ENCODE measurements at places on chromosomes 7 and 10.

DNA sequence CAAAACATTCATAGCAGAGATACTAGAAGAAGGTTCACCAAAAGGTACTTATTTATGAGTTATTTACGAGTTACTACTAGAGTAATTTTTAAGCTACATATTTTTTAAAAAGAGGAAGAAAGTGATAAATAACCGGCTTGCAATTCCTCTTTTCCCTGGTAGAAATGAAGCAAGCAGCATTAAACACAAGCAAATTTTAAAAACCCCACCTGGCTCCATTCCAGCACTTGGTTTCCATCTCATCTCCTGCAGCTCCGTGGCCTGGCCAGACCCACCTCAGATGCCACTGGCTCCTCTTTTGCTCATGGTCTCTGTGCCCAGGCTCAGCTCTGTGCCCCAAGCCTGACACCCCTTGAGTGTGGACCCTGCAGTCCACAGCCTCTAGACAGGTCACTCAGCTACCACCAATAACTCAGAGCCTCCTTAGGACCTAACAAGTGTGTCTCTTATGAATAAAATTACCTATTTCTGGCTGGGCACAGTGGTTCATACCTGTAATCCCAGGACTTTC, 479.5 kb downstream of the TNS3 start:
- no peak for DNase-seq

DNA sequence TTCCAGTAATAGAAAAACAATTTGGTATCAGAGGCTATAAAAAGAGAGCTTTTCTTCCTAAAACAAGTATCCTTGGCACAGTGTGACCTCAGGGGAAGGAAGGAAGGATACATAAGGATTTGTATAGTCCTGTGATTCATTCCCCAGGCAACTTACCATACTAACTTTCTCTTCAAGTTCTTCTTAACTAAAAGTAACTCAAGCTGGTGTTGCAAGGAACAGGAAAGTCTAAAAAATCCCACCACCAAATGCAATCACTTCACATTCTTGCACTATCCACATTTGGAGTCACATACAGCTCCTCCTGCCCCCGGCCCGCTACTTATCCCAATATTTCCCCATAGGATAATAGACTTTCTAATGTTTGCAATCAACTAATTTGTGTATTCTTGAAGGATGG, 84.8 kb downstream of the PRKAG2 start:
- DNase-seq, result no peak

GRCh38 chr7:43847496-43847895, 21.8 kb downstream of the MRPS24 start:
- DNase-seq, result no peak

- no peak for DNase-seq
Measured at GRCh38 chr7:36064676-36065075, 88.4 kb upstream of the EEPD1 start.

GRCh38 chr7:154347700-154348266, 295.6 kb downstream of the DPP6 start:
- no peak for DNase-seq

- peak; percentile 64 for DNase-seq
Measured at GRCh38 chr10:4431114-4431863, 394.7 kb upstream of the AKR1E2 start.

- DNase-seq, result no peak
Measured at GRCh38 chr7:76301000-76301399, 1.5 kb upstream of the HSPB1 start.

DNA sequence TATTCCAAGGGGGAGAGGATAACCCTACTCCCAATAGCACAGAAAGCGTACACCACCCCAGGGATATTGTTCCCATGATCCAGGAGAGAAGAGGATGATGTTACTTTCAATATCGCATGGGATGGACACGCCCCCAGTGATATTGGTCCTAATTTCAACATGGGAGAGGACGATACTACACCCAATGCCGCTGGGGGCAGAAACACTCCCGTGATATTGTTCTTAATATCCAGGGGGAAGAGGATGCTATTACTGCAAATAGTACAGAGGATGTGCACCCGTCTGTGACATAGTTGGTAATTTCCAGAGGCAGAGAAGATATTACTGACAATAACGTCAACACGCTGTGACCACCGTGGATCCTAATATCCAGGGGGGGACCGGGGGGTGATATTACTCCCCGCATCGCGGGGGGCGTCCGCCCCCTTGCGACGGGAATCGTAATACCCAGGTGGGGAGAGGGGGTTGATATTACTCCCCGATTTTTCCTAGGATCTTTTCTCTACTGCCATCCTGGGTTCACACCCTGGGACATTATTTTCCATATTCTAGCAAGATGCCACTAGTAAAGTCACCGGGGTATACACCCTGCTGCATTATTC, 16.6 kb downstream of the MEIG1 start:
- peak; percentile 18 for DNase-seq

GRCh38 chr10:120943542-120943941, 92.4 kb downstream of the WDR11 start:
- DNase-seq, result no peak

GRCh38 chr7:132337450-132338080, 238.7 kb downstream of the PLXNA4 start:
- DNase-seq, result no peak

- DNase-seq, result no peak
Measured at GRCh38 chr10:10292501-10292900, 725.2 kb upstream of the CELF2 start.

DNA sequence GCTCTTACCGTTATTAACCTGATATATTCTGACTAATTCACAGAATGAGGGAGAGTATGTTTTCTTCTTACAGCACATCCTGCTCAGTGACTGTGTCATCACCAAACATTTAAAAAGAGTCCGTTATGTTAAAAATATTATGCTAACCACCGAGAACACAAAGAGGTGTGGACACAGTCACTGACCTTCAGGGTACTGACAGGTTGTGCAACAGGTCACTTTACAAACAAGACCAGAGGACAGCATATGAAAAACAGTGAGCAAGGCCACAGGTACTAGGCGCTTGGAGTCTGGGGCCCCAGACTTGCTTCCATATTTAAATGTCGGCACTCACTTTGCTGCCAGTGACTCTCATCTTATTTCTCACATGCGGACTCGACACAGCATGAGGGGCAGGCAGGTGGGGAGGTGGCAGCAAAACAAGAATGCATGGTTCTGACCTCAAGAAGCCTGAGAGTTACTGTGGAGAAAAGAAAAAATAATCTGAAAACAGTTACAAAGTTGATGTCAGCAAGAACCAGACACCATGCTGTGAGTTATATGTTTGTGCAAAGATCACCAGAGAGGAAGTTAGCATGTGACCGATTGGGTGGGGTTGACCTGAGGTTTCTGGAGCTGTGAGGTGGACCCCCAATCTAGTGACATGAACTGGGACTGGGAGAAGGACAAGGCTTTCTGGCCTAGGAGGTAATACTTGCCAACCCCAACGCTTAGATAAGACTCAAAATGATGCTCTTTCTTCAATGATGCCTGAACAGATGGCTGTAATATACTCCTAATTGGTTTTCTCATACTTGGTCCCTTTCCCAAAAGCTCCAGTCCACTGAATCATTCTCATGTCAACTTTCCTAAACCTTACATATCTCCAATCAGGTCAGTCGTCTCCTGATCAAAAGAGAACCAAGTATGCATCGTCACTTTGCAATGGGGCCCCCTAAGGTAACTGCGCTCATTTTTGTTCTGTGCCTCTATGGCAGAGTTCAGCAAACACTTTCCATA, 102.4 kb downstream of the HIPK2 start:
- DNase-seq, result no peak

- no peak for DNase-seq
Measured at GRCh38 chr7:31121601-31122000, 69.5 kb downstream of the ADCYAP1R1 start.

- DNase-seq, result no peak
Measured at GRCh38 chr7:112669306-112669705, 120.9 kb downstream of the TMEM168 start.

- no peak for DNase-seq
Measured at GRCh38 chr10:23399701-23400144, 39.2 kb upstream of the OTUD1 start.

DNA sequence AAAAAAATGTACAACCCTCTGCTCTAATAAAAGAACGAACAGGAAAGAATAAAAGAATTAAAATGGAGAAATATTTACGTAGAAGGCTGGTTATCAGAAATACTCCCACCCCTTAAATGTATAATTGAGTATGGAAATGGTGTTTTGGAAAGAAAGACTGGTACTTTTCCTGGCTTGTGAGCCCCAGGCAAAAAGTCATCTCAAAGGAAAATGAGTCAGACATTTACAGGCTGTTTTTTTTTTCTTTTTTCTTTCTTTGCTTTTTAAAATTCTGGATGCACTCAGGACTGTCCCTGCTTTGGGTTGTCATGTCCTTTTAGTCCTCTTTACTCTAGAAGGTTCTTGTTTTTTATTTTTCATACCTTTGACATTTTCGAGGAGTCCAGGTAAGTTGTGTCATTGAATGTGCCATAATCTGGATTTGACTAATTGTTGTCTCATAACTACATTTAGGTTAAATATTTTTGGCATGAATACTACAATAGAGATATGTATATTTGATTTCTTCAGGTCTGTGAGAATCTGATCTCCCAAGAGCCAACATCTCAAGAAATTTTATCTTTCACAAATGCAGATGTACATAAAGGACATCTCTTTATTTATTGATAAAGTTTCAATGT, 313.0 kb upstream of the GLI3 start:
- DNase-seq, result no peak

GRCh38 chr7:28020302-28020940, 160.2 kb downstream of the JAZF1 start:
- DNase-seq, result peak; percentile 90

- DNase-seq, result no peak
Measured at GRCh38 chr10:46224414-46224682, 62.4 kb upstream of the ANTXRL start.

- DNase-seq, result no peak
Measured at GRCh38 chr10:83677795-83678194, 461.5 kb upstream of the GHITM start.

DNA sequence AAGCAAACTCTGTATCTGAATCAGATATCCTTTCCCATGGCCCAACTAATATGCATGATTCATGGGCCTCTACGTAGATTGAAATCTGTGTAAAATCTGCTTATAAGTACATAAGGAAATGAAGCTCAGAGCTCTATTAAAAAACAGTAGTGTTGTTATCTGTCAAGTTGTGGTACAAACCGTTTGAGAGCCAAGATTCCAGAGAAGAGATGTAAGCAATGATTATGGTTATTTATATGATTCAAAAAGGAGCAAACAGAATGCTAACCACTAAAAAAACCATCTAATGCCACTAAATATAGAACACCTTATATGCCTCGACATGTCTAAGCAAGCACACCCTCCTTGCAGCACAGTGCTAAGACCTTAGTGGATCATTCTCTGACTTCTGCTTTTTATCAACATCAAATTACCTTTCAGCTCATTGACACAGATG, 26.6 kb downstream of the RPP38 start:
- DNase-seq, result peak; percentile 52

GRCh38 chr7:128122576-128123290, 91.5 kb upstream of the LRRC4 start:
- no peak for DNase-seq

DNA sequence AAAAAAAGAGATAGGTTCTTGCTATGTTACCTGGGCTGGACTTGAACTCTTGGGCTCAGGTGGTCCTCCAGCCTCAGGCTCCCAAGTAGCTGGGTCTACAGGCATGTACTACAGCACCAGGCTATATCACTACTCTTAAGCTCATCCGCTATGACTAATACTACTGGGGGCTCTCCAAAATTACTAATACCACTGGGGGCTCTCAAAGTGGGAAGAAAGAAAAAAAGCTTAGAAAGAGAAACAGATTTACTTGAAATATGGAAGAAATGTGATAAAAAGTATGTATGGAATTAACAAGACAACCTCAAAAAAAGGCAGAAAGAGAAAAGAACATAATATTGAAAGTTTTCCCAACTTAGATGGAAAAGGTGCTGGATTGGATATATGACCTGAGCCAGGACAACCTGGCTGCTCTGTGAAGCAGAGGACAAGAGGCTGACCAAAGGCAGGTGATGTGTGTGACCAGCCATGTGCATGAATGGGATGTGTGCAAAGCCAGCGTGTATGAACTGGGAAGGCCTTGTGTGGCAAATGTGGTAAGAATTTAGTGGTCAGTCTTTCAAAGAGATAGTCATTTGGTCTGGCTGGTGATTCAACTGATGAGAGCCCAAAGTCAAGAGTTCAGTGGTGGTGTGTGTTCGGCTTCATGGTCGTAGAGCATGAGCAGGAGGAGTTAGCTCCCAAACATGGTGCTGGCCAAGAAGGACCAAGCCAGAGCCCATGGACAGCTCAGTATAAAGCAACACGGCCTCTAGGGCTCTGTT, 232.4 kb upstream of the KLF14 start:
- DNase-seq, result no peak

- DNase-seq, result peak; percentile 65
Measured at GRCh38 chr7:32680259-32681173, 185.2 kb downstream of the AVL9 start.

GRCh38 chr10:79149662-79150443, 81.1 kb downstream of the ZMIZ1 start:
- peak; percentile 88 for DNase-seq

- DNase-seq, result no peak
Measured at GRCh38 chr7:84666651-84667050, 472.1 kb upstream of the SEMA3A start.

- no peak for DNase-seq
Measured at GRCh38 chr7:106883456-106884026, 18.5 kb downstream of the PIK3CG start.

DNA sequence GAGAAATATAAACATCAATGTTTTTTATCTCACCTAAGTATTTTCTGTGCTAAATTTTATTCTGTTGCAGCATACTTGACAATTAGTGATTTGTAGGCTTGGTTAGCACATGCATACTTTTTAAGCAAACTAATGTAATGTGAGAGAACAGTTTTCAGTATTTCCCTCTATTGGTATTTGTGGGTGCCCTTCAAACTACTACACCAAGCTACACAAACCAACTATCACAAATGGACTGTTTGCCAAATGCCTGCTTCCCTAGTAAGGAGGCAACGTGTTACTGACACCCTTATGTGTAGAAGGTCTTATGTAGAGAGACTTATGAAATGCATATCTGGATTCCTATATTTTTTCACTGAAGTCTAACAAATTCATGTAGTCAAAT, 98.4 kb upstream of the FZD1 start:
- DNase-seq, result no peak

- DNase-seq, result no peak
Measured at GRCh38 chr7:69728304-69728703, 130.0 kb downstream of the AUTS2 start.

- no peak for DNase-seq
Measured at GRCh38 chr10:104336821-104337467, 1.3 kb downstream of the ITPRIP start.

GRCh38 chr10:98380493-98381339, 34.3 kb downstream of the PYROXD2 start:
- DNase-seq, result no peak

- no peak for DNase-seq
Measured at GRCh38 chr7:66626331-66626934, 2.2 kb upstream of the KCTD7 start.

GRCh38 chr10:115937768-115938056, 335.3 kb downstream of the GFRA1 start:
- DNase-seq, result no peak

DNA sequence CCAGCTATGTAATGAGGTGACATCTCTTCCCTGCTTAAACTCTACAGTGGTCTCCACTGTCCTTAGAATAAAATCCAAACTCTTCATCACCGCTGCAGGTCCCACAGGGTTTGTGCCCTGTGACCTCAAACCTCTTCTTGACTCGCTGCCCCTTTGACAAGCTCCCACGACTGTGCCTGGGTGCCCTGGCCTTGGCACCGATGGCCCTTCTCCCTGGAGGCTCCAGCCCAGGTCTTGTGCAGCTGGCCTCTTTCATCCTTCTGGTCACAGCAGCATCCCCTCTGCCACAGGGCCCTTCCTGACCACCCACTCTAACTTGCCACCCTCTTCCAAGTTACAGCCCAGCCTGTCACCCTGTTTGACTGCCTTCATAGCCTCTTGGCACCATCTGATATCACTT, 108.2 kb downstream of the DLG5 start:
- no peak for DNase-seq

Data from LoVo (cell line).